ENCODE measurements at places on chromosomes 1 and 21.

- DNase-seq = no peak
These were observed at the start of gene DAB1 for GRCh38 chr1:57423656-57424211. TSS of gene DAB1 (minus strand) at chr1:57424060. CDS start at chr1:57291030, 133,030 bp downstream.

- DNase-seq = no peak
These were observed 54.2 kb downstream of the SYT2 start for GRCh38 chr1:202656057-202656456.

DNA sequence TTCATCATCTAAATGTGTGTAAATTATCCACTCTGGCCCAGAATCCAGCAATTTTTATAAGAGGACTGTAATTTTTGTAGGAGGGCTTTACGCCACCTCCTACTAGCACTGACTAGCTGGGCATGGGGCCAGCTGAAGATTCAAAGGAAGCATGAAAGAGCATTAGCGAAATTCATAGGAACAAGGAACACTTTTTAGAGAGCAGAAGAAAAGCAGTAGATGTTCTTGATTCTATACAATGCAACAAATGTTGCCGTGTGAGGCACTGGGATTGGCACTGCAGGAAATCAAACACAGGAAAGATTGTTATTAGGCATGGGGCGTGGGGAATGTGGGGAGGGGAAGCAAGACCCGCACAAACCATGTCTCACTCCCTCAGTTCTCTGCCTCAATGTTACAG, 58.4 kb upstream of the PARP1 start:
- no peak for DNase-seq

DNA sequence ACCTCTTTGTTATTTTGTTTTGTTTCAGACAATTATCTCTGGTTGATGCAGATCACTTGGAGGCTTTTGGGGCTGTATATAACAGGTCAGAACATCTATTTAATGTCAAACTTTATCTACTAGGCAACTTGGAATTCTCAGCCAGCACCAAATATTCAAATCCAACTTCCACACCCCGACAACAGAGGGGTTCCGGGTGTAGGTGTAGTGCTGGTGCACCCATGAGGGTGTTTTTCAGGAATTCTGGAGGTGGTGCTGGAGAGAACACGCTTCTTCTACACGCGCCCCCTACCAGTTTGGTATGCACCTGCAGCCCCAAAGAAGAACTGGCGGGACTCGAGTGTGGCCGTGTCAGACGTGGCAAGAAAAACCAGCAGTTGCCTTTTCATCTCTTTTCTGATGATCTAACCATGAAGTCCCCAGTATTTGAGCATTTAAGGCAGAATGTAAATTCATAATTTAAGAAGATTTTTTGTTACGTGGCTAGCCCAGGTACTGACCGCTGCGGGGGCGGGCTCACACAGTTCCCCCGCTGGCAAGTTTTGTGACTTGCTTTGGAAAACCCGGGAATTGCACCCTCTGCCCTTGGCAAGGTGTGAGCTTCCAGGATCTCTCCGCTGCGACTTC, 462 bp upstream of the TLCD4 start:
- peak; percentile 80 for DNase-seq

DNA sequence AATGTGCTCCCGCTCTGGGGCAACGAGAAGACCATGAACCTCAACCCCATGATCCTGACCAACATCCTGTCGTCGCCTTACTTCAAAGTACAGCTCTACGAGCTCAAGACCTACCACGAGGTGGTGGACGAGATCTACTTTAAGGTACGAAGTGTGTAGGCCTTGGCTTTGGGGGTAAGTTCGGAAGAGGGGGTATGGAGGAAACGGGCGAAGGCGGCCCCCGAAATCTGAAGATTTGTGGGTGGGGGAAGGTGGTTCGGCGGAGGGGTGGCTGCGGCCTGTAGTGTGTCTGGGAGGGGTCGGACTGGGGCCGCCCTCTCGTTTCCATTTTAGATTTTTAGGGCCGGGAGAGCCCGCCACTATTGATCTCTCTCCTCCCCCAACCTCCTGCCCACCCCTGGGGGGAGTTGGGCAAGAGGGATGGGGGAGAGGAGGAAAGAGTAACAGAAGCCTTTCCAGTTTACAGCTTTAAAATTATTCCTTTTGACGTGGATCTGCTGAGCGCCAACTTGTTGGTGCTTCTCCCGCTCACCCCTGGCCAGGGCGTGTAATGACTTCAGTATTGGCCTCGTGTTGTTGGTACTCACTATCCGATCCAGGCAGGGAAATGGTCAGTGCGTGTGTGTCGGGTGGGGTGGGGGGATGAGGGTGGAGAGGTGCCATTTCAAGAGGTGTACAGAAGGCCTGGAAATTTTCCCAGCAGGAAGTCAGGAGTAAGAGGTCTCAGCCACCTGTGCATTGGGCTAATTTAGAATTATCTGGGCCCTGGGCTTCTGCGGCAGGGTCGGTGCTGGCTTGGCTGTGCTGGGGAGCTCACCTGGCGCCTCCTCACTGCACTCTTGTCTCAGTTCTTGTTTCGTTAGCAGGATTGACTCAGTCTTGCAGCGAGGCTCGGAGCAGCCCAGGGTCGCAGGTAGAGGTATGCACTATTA, 880 bp downstream of the PRPF38B start:
- peak; percentile 56 for DNase-seq

DNA sequence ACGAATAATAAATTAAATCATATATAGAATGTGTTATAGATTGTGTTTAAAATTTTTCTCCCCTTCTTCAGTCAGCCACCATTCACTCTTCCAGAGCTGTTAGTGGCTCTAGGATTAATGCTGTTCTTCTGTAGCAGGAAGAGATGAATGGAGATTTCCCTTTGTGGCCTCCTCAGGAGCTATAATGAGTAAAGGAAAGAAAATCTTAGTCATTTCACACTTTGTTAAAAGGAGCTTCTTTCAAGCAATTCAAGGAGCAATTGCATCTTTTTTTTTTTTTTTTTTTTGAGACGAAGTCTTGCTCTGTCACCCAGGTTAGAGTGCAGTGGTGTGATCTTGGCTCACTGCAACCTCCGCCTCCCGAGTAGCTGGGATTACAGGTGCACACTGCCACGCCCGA, 23.7 kb upstream of the TMCO2 start:
- DNase-seq = no peak

DNA sequence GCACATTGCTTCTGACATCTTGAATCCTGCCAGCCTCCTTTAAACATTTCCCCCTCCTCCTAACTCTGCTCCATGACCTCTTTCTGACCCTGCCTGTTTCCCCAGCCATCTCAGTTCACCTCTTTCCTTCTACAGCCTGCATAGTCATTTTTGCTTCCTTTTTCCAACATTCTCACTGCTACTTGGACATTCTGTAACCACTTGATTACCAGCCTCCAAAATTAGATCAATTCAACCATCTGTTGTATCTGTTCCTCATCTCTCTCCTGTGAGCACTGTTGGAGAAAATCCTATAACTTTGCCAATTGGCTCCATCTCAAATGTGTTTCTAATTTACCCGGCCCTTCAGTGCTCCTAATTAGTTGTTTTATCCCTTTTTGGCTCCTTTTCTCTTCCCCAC, 27.5 kb upstream of the GPR88 start:
- DNase-seq = no peak

DNA sequence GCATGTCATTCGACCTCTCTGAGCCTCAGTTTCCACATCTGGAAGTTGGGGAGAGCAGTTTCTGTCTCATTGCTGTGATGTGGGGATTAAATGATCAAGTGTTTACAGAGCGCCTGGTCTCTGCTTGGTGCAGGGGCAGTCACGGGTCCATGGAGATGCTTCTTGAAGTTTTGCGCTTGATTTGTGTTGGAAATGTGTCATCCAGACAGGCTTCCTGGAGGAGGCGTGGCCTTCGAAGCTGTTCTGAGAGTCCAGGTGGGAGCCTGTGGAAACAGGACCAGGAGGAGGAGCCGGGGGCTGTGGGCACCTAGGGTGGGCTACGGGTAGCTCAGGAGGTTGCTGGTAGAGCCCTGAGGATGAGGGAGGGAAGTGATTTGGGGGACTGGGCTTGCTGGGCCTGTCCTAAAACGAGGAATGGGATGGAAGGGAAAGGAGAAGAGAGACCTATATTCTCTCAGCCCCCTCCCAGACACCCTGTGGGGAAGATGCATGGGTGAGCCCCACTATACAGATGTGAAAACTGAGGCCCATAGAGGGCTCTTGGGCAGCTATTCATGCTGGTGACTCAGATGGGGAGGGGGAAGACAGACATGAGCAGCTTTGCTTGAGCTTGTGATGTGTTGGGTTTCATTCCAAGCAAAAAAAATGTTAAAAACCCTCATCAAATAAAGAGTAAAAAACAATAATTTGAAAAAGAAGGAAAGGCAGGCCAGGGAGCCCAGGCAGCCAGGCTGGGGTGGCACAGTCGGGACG, 107.2 kb upstream of the WNT4 start:
- DNase-seq = no peak

GRCh38 chr1:205499789-205500188, 4.7 kb upstream of the CDK18 start:
- no peak for DNase-seq

- DNase-seq = no peak
These were observed 7.3 kb upstream of the AMIGO1 start for GRCh38 chr1:109516872-109517271.

GRCh38 chr1:47830021-47830420, 167.2 kb downstream of the TRABD2B start:
- DNase-seq = no peak

DNA sequence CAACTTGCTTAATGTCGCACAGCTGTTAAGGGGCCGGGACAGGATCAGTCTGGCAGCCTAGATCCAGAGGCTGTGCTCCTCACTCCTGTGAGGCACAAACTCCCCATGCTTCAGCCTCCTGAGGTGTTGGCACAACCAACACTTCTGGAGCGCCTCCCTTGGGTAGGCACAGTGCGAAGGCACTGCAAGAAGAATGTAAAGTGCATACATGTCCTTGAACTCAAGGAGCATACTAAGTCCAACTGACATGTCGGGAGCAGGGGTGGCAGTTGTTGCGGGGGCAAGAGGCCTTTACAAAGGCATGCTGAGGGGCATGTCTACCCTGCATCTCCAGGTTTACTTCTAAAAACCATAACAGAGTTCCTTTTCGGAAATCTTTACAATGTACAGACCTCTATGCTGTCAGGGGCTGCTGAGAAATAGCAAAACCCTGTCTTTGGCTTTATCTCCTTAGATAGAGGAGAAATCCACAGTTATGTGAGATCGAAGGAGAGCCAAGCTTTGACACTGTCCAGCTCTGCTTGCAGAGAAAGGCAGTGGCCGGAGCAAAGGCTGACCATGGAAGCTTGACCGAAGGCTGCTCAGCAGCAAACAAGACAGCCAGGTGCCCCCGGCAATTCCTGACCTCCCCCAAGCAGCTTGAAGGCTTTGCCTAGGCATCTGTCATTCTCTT, 93.9 kb downstream of the CDC7 start:
- no peak for DNase-seq

GRCh38 chr1:160637821-160638539, 8.9 kb downstream of the SLAMF1 start:
- no peak for DNase-seq

- DNase-seq = peak; percentile 56
These were observed 61.8 kb downstream of the ITPKB start for GRCh38 chr1:226677027-226678020.

DNA sequence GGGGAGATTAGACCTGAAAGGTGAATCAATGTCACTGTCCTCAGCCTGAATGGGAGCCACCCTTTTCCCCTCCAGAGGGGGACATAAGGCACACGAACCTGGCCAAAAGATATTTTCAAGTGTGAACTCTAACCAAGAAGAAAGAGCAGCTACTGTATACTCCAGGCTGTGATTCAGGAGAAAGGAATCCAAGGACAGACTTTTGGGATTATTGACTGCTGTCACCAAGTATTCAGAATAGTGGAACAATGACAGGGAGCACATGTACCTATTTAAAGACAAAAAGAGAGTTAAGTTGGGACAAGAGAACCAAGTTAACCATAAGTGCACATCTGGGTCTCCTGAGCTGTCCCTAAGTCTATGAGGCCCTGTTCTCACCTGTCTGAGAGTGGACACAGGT, 2.4 kb downstream of the ICMT start:
- no peak for DNase-seq

GRCh38 chr1:12553963-12554362, 64.0 kb downstream of the DHRS3 start:
- DNase-seq = peak; percentile 0

GRCh38 chr1:158055854-158056253, 62.4 kb downstream of the KIRREL1 start:
- no peak for DNase-seq

DNA sequence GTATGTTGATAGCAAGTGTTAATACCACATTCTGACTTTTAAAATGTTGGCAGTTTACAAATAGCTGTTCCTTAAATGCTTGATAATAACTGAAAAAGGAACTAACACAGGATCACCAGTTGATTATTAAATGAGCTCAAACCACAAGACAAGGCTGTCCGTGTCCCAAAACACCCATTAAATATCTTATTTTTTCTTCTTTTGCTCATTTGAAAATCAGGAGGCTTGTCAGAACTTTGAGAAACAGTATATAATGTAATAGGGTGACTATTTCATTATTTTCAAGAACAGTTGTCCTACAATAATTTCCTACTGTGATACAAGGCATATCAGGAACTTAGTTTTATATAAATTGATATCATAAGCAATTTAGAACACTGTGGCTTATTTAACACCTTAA, 2.7 kb downstream of the CDKN2C start:
- DNase-seq = no peak

- DNase-seq = no peak
These were observed 469.8 kb downstream of the USP25 start for GRCh38 chr21:16199539-16199938.

- peak; percentile 48 for DNase-seq
These were observed 16.1 kb upstream of the CHI3L1 start for GRCh38 chr1:203202431-203203245.

DNA sequence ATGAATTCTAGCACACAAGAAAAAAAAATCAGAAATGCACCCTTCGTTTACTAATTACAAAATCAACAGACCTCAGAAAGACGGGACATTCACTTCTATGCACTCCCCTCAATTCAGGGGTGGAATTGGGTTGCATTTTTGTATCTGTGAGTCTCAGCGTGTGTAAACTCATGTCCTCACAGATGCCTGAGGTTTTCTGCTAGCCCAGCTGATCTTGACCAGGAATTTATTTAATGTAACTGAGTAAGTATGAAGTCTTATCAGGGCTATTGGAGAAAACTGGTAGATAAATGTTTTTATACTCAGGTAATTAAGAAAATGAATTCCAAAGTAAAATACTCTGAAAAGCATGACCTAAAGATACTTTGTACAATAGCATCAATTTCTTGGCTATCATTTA, 167.7 kb downstream of the RUNX1 start:
- no peak for DNase-seq

DNA sequence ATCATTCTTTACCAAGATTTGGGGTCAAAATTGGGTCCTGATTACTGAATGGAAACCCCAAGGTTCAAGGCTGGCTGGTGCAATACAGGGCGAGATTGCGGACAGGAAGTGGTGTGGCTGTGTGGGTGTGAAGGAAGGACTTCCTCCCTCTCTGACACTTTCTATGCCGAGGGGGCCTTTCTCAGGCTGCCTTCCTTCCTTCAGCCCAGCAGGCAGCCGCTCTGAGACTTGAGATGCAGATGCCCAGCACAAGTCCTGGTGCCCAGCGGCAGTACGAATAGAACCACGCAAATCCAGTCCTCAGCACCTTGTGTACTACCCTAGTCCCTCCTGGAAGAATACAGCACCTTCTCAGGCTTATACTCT, 16.3 kb downstream of the BATF3 start:
- DNase-seq = no peak

- no peak for DNase-seq
These were observed 61.2 kb upstream of the DPH5 start for GRCh38 chr1:101086783-101087182.

GRCh38 chr1:160346958-160347357, 3.8 kb downstream of the NCSTN start:
- DNase-seq = no peak
